ENCODE measurements at places on chromosomes 1 and 21.

DNA sequence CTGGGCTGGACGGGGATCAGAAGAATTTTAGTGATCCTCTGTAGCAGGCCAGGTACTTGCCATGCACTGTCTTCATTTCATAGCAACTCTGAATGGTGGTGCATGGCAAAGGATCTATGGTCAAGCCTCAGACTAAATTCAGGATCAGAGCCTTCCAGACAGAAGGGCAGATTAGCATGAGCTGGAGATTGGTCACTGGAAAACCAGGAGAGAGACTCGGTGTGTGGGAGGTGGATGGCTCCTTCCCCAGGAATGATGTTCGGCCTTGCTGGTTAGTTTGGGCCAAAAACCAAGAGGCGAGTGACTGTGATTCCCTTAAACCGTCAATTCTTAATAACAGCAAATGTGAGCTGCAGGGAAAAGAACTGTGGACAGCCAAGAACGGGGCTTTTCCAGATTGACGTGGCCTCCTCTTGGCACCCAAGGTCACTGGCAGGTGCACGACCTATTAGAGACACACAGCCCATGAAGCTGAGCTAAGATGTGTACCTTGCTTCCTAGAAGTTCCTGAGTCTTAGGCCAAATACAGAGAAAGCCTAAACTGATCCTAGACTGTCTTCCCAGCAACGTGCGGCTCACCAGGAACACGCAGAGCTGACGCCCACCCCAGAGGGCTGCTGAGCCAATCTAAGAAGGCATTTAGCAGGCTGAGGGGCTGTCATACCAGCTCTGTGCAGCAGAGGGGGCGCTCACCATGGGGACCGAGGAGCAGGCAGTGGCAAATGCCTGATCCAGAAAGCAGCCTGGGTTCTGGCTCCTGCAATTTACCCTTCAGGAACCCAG, 18.5 kb downstream of the ALDH4A1 start:
- DNase-seq: peak; percentile 14

- DNase-seq: peak; percentile 95
Observed at GRCh38 chr1:941588-942383, 17.3 kb downstream of the NOC2L start.

- DNase-seq: no peak
Observed at GRCh38 chr1:209542585-209542984, 40.9 kb upstream of the CAMK1G start.

GRCh38 chr1:33805988-33806387, 57.9 kb upstream of the HMGB4 start:
- DNase-seq: no peak

DNA sequence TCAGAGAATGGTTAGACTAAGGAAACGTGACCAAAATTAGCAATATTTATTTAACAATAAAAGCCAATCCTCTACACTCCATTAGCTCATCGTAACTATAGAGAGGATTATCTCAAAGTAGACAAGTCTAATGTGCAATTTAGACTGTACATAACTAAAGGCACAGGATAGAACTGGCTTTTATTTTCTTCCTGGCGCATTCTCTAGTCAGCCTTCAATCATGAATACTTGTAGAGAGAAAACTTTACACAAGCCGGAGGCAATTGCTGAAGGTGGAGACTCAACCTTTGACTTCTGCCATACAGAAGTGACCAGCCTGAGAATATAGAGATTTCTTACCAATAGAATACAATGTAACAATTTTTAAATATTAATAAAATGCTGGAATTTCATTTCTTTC, 777.9 kb downstream of the LTN1 start:
- DNase-seq: no peak

DNA sequence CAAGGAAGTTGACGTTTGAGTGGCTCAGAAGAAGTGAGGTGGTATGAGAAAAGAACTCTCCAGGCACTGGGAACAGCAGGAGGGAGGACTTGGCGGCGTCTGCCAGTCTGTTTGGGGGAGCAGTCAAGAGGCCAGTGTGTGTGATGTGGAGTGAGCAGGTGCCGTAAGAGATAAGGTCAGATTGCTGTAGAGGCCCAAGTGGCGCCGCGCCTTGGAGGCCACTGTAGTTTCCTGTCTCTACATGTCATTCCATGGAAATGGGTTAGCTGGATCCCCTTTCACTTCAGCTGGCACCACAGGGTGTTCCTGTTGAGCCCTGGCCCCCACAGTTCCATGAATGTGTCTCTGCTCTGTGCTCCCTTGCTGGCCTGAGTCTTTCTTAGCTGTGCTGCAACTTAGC, 35.5 kb upstream of the PTPRF start:
- no peak for DNase-seq

DNA sequence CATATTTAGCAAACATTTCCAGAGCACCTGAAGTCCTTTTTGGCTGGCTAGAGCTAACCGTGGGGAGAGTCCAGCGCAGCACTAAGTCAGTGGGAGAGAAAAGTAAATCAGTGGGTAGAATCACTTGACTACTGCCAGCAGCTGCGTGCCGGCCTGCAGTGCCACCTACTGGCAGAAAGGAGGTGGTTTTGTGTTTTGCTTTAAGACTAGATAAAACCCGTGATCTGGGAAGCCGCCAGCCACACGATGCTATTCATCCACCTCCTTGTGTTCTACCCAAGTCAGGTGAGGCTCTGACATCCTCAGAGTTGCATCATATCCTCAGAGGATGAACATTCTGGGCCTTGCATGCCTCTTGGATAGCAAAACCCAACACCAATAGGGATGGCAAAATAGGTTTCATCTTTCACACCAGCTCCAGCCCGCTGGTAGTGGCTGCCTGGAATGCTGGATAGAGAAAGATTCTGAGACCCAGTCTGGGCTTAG, 14.1 kb upstream of the HEYL start:
- peak; percentile 92 for DNase-seq

DNA sequence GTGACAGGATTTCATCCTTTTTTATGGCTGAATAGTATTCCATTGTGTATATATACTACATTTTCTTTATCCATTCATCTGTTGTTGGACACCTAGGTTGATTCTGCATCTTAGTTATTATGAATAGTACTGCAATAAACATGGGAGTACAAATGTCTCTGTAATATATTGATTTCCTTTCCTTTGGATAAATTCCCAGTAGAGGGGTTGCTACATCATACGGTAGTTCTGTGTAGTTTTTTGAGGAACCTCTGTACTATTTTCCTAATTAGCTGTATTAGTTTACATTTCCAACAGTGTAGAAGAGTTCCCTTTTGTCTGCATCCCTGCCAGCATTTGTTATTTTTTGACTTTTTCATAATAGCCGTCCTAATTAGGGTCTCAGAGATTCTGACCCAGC, 201.3 kb downstream of the GIPC2 start:
- no peak for DNase-seq

DNA sequence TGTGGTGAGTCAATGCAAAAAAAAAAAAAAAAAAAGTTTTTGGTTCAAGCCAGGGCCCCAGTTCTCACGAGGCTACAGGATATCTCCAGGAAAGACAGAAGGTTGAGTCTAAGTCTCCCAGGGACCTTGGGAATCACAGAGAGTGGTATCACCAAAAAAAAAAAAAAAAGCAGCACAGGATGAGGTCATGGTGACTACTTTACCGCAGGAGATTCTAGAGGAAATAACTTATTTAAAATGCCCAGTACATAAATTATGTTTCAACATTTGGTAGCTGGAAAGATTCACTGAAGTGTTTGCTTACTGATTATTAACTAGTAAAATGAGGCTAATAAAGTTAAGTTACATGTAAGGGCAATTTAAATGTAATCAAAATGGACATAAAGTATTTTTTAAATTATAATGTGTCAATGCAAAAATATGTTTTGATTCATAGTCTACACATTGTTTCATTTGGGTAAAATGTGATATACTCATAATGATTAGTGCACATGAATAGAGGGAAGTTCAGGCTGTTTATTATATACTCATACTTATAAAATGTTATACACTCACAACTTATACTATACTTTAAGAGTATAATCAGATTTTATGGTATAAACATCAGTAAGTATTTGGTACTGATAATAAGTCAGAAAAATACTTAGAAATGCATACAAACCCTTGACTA, 84.1 kb downstream of the PLPPR5 start:
- no peak for DNase-seq

DNA sequence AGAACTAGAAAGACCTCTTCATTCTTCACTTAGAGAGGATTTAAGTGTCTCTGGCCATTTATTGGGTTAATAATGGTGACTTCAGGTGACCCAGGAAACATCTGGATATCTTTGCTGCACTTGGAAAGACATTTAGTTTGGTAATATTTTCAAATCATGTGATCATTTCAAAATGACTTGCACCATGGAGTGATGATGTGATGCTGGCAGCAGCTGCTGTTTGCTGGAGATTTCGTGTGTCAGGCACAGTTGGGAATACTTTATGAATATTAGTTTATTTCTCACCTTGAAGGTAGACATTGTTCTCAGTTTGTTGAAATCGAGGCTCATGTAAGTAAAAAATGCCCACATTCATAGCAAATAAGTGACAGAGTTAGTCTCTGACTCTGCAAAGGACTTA, 236.0 kb downstream of the DISC1 start:
- DNase-seq: no peak

DNA sequence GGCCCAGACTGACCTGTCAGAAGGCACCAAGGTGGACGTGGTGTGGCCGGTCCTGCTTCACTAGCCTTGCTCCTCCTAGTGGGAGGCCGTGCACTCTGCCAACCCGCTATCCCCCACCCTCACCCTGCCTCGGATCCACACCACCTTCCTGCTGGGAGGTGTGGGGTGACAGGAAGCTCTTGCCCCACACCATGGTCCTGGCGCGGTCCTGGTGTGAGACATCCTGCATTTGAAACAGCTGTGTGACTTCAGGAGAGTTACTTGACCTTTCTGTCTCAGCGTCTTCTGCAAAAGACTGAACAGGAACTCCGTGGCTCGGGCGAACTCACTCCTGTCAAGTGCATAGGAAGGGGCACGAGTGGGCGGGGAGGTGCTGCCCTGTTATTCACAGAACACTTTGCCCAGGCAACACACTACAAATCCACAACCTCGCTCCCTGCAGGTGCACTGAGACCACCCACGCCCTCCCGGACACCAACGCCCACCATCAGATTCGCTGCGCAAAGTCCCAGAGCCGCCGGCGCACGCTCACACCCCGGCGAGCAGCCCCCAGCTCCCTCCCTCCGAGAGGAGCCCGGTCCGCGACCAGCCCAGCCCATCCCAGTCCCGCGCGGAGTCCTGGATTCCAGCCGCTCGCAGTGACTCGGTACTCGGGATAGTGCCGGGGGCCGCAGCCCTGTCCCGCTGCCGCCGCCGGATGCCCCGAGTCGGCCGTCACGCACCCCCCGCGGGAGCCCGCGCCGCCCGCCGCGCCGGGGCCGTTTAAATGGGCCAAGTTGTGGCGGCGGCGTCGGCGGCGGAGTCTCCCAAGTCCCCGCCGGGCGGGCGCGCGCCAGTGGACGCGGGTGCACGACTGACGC, at the start of gene SAMD11:
TSS of gene SAMD11 (plus strand) at position 793 of the 860 bp plus-strand sequence. CDS start 509 bp downstream, outside the sequence.
- DNase-seq: peak; percentile 82

DNA sequence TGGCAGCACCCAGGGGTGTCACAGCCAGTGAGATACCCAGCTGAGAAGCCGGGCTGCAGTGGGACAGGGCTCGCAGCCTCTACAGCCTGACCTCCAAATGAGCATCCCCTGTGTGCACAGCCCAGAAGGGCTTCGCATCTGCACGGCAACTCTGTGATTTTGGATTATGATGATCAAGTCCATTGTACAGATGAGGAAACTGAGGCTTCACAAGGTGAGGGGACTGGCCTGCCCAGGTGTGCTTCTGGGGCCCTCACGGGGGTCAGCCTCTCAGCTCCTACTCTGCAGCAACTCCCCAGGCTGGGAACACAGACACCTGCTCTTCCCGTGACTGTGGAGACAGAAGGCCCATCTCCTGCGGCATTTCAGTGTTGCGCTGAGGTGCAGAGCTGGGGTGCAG, 8.8 kb upstream of the HES5 start:
- no peak for DNase-seq

GRCh38 chr1:184036517-184036949, 995 bp downstream of the COLGALT2 start:
- DNase-seq: peak; percentile 77
